ENCODE measurements at places on chromosomes 7 and 10.

DNA sequence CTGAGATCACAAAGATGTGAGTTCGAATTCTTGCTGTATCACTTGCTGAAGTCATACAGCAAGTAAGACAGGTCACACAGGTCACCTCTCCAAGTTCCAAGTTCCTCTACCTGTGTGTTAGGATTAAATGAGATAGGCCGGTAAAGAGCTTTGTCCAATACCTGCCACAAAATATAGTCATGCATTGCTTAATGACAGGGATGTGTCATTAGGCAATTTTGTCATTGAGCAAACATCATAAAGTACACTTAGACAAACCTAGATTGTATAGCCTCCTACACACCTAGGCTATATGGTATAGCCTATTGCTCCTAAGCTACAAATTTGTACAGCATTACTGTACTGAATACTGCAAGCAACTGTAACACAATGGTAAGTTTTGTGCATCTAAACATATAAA is 469.4 kb downstream of the KCNMA1 start:
- no peak for DNase-seq

DNA sequence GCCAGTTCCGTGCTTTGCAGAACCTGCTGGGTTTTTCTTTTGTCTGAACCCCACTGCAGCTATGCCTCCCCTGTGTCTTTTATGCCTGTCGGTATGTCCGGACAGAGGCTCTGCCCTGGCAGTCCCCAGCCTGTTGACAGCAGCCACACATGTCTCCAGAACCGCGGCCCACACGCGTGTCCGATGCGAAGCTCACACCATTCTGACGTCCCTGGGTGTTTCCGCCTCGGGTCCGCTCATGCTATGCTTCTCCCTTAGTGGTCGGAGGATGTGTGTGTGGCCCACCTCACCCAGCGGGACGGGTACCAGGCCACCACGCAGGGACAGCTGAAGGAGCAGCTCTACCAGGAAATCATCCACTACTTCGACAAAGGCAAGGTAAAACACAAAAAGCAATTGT is 164.6 kb upstream of the NPS start:
- no peak for DNase-seq

DNA sequence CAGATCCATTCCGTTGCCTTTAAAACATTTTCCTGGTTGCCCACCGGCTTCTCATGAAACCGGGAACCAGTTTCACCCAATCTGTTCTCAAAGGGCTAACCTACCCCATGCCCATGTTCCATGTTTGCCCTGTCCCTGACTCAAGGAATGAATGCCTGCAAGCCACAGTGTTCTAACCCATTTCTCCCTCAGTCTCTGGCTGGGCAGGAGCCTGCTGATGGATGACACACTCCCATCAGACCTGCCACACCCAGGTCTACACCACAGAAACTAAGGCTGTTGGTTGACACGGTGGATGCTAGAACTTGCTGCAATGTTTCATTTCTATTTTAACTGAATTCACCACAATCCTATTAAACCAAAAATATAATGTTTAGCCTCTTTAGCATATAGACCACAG is 15.6 kb downstream of the CLRN3 start:
- no peak for DNase-seq

- DNase-seq, result no peak
These were observed 701.5 kb downstream of the KCNMA1 start for GRCh38 chr10:76935941-76936613.

DNA sequence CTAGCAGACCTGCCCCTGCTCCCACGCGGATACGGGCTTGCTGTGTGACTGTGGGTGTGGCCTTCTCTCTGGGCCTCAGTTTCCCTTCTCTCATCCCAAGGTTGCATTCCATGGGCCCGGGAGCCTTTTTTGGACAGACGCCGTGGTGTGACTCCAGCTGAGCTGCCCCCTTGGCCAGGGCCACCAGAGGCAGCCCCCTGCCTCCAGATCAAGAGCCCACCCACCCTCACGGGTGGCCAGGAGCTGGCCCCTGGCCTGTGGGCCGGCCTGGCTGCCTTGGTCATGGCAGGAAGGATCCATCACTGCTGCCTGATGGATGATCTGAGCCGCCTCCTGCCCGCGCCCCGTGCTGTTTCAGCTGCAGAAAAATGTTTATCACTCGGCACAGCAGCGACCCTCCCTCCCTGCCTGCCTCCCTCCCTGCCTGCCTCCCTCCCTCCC is 27.8 kb upstream of the ELFN1 start:
- DNase-seq, result no peak

DNA sequence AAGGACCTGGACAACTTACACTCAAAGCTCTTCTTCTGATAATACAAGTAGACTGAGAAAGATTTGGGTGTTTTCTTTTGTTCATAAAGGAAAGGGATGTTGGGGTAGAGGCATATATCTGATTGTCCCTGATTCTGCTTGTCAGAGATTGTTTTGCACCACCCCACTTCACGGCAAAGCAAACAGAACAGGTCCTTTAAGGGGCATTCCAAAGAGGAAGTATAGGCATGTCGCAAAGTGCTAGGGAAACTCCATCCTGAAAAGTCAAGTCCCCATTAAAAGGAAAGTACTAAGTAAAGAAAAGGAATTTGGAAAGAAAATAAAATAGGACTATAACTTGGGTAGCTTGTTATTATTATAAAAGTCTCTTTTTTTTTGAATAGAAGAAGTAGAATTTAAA is 233.0 kb downstream of the DNAJB9 start:
- no peak for DNase-seq

GRCh38 chr7:37450035-37450434 is 1.4 kb upstream of the ELMO1 start:
- no peak for DNase-seq

- no peak for DNase-seq
These were observed 15.4 kb downstream of the NAMPT start for GRCh38 chr7:106269254-106269961.

- no peak for DNase-seq
These were observed 886.2 kb upstream of the GHITM start for GRCh38 chr10:83253011-83253671.

- no peak for DNase-seq
These were observed 1.3 kb downstream of the LCOR start for GRCh38 chr10:96833220-96834001.

Measured in keratinocyte (primary cell).